SJSA1 (cell line): ENCODE measurements at places on chromosomes 4 and X.

DNA sequence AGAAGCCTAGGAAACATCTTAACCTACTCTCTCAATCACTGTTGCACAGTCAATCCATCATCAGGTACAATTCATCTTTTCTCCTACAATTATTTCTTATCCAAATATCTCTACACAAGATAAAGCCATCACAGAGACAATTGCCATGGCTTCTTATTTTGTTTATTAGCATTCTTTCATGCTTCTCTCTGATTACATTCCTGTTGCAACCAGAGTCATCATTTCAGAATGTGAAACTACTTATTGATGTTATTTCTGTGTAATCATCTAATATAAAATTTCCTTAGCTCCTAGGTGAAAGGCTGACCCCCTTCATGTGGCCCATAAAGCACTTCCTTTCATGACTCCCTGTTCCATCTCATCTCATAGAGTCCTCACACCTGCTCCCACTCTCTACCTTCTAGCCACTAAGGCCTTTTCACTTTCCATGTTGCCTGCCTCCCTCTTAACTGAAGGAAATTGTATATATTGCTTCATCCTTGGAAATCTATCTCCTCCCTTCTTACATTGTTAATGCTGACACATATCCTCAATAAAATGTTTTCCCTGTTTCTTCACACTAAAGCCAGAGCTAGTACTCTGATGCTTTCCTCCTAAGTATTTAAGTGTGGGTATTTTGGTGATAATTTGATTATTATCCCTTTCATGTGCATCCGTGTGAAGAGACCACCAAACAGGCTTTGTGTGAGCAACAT, 829.9 kb downstream of the FAT4 start:
- DNase-seq, result no peak

DNA sequence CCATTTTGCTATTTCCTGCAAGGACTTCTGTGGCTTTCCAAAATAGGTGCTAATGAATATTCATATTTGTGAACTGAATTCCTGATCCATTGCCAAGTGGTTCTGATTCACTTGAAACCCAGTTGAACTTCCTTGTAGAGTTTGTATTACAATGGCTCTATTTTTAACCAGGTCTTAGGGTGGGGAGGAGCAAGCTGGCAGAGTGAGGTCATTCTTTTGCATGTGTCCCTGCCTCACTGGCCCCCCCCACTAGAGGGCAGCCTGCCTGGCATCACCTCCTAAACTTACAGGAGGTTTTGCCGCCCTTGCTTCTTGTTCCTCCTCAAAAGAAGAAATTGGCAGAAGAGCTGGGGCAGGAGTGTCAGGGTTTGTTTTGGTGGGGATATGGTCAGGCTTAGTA, 10.5 kb downstream of the PTTG2 start:
- peak; percentile 30 for DNase-seq

GRCh38 chrX:87808576-87809243, 291.1 kb downstream of the KLHL4 start:
- no peak for DNase-seq

DNA sequence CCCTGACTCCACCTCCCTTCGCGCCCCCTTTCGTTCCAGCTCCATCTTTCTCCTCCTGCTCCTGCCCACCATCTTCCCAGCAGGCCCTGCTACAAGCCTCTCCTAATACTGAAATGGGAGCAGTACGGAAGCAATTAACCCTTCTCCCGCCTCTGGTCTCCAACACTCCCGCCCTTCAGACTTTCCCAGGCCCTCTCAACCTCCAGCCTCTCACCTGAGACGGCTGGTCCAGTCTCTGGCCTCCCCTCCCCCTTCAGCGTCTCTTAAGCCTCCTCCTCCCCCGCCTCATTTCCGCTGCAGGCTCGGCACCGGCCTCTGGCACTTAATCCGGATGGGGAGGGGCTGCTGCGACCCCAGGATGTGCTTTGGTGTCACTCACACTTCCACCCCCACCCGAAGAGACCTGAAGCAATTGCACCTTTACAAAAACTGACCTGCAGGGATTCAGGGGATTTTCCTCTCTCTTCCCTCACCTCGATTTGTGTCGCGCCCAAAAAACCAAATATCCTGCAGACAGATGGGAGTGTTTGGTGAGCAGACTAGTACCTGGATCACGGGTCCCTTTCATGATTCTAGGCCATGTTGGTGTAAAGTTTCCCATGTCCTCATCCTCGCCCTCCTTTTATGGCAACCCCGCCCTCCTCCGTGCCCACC, 657 bp downstream of the TCEAL8 start:
- no peak for DNase-seq

GRCh38 chr4:17356926-17357325, 155.0 kb downstream of the QDPR start:
- DNase-seq, result no peak

GRCh38 chr4:73734530-73735001, 5.8 kb upstream of the CXCL8 start:
- peak; percentile 58 for DNase-seq

DNA sequence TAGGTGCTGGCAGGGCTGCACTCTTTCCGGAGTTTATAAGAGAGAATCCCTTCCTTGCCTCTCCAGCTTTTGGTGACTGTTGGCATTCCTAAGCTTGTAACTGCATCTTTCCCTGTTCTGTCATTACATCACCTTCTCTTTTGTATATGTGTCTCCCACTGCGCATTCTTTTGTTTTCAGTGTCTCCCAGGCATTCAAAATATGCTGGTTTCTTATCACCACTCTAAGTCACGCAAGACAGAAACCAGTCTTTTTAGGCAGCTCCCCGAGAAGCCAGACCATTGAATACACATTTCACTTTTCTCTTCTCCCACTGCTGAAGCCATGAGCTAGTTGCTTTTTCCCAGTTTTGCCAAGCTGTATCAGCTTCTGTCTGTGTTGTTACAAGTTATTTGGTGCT, 71.0 kb downstream of the LAS1L start:
- DNase-seq, result peak; percentile 47

DNA sequence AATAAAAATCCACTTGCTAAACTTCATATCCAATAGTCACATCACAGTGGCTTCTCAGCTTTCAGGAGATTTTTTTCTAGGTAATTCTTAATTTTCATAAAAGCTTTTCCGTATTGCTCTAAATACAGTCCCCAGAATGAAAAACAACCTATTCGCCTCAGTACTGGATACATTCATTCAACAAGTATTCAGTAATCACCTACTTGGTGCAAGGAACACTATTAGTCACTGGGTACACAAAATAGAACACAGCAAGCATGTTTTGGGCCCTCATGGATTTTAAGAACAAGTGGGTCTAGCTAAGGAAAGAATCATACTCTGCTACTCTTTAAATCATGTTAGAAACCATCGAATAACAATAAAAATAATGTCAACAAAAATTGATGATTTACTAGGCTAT, 2.8 kb upstream of the BEX3 start:
- no peak for DNase-seq

DNA sequence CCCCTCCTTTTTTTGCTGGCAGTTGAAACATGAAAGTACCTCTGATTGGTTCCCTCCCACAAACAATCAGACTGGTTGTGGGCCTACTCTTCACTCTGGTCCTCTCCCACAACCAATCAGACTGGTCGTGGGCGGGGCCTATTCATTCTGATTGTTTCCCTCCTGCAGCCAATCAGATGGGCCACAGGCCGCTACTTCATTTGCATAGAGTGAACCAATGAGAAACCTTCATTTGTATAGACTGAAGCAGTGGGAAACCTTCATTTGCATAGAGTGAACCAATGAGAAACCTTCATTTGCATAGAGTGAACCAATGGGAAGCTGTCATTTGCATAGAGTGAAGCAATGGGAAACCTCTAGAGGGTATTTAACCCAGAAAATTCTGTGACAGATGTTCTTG, 55.2 kb downstream of the TRMT44 start:
- no peak for DNase-seq

DNA sequence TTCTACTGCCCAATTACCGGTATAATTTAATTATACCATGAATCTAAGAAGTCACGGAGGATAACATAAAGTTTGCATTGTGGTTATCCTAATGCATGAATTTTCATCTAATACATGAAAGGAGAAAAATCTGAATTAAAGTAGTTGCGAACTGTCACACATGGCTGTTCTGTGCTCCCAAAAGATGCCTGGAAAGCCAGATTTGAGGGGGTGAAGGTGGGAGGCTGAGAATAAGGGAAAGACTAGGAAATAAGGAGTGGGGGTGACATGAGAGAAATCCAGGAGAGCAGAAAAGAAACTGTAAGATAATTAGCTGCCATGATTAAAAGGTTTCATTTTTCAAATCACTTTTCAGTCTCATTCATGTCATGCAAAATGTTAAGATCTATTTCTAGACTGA, 1582.7 kb downstream of the STIM2 start:
- no peak for DNase-seq

- no peak for DNase-seq
Observed at GRCh38 chr4:110149089-110149488, 49.3 kb downstream of the ELOVL6 start.

- no peak for DNase-seq
Observed at GRCh38 chr4:98585596-98585995, 72.8 kb downstream of the TSPAN5 start.

DNA sequence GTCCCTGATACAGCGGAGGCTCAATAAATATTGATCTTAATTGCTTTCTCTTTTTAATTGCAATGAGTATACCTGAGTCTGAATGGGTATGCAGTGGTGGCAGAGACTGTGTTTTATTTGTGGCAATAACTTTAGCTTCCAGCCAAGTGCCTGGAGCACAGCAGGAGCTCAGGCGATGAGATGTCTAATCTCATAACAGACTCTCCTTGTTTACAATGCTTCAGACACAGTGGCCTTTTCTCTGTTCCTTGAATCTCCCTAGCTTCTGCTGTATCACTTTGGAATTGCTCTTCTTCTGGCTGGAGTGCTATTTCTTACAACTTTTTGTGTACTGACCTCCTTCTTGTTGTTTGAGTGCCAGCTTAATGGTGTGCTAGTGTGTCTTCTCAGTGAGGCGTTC, 91.5 kb upstream of the UNC5C start:
- DNase-seq, result no peak

- no peak for DNase-seq
Observed at GRCh38 chr4:47390428-47391125, 72.9 kb downstream of the COMMD8 start.

- DNase-seq, result no peak
Observed at GRCh38 chrX:77658886-77659285, 127.1 kb downstream of the ATRX start.

DNA sequence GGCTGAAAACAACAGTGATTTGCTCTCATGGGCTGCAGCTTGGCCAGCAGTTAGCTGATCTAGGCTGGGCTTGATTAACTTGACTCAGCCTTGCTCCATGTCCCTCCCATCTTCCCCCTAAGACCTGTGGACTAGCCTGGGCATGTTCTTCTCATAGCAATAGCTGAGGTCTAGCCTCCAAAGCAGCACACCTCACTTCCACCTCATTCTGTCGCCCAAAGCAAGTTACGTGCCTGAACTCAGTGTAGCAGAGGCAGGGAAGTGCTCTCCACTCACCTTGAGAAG, 62.2 kb downstream of the EVC start:
- no peak for DNase-seq

- no peak for DNase-seq
Observed at GRCh38 chrX:150649096-150649870, 43.9 kb upstream of the MTMR1 start.

DNA sequence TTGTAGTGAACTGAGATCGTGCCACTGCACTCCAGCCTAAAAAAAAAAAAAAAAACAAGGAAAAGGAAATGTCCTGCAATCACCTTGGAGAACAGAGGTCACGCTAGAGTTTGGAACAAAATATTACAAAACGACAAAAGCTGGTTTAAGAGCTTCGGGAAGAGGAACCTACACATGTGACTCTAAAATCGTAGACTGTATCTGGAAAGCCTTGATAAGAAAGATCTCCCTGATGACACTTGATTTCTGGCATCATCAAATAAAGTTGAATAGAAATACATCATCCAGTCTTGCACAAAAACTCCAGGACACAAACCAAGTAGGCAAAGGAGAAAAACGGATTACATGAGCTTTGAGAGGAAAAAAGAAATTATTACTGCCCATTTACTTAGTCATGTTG, 31.1 kb upstream of the DOCK11 start:
- DNase-seq, result no peak

DNA sequence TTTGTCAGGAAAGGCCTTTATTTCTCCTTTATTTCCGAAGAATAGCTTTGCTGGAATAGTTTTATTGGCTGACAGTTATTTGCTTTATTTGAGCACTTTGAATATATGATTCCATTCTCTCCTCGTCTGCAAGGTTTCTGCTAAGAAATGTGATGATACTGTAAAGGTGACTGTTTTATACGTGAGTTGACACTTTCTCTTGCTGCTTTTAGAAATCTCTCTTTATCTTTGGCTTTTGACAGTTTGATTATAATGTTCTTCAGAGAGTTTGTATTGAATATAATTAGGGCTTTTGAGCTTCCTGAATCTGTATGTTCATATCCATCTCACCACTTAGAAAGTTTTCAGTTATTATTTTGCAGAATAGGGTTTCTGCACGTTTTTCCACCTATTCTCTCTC, 1003.7 kb upstream of the SLIT2 start:
- DNase-seq, result no peak

DNA sequence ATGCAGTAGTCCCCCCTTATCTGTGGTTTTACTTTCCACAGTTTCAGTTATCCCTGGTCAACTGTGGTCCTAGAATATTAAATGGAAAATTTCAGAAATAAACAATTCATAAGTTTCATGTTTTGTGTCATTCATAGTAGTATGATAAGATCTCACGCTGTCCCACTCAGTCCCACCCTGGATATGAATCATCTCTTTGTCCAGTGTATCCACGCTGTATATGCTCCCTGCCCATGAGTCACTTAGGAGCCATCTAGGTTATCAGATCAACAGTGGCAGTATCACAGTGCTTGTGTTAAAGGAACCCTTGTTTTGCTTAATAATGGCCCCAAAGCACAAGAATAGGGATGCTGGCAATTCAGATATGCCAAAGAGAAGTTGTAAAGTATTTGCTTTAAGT, 16.2 kb upstream of the SYTL4 start:
- DNase-seq, result no peak

DNA sequence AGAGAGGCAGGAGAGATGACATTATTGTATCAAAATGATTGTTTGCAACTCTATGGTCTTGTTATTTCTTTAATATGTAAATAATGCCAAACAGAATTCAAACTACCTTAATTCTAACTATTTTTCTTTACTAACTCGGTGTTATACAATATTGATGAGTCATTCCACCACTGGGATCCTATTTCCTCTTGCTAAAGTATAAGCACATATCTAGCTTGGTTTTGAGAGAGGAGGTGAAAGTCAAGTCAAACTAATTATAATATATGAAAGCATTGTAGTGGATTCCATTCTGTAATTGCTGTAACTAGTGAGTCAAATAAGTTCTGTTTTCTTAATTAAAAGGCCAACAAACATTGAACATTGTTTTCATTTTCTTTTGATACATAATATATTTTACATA, 837.6 kb downstream of the PDHA2 start:
- DNase-seq, result no peak

- DNase-seq, result no peak
Observed at GRCh38 chr4:126273746-126274145, 959.0 kb downstream of the FAT4 start.

DNA sequence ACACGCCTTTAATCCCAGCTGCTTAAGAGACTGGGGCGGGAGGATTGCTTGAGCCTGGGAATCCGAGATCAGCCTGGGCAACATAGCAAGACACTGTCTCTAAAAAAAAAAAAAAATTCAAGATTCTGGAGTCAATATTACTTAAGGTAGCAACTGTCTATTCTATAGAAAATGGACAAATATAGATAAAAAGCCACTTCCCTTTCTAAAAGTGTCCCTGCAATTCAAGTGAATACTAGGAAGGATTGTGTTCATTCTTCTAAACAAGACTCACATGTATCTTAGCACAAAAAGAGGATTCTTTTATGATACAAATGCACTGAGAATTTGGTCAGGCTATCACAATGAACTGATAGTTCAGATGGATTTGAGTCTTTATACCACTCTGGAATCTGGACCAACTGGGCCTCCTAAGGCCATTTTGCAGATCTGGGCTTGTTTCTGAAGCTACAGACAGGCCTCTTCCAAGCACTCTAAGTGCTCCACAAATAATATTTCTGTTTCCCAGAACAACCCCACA, 7.0 kb downstream of the PKD2 start:
- DNase-seq, result no peak
